ENCODE measurements at places on chromosomes 2 and 18.

DNA sequence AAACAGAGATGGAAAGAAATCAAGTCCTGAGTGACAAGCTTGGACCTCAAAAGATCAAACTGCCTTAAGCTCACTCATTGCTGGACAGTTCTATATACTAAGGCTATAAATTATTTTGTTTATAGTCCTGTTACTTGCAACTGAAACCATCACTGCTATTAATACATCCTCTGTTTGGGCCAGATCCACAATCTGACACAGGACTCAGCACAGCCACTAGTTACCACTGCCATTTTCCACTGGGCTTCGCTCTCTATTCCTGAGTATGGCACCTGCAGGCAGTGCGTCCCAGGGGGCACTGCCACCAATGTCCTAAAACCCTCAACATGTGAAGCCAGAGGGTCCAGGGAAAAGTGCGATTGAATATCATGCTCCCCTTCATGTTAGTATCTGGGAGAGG is 52.3 kb downstream of the CYP26B1 start:
- DNase-seq, result no peak

DNA sequence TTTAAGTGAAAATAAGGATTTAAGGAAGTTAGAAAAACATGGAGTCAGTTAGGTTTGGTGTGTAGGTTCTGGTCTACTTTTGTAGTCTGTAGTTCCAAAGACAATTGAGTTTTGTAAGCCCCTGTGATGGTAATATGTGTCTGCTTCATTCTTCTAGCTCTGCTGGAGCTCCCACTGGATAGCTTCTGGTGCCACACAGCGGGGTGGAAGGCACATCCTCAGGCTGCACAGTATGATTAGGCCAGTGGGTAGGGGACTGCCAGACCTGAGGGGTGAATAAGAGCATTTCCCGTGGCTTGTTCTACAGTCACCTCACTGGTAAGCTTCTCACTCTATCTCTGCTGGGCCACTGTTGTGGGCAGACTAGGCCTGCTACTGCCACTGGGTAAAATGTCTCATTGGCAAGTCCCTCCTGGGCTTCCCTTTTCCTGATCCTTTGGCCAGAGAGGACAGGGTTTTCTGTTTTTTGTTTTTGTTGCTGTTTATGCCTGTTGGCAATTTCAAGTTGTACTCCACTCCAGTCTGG is 44.5 kb downstream of the TMEM131 start:
- no peak for DNase-seq

DNA sequence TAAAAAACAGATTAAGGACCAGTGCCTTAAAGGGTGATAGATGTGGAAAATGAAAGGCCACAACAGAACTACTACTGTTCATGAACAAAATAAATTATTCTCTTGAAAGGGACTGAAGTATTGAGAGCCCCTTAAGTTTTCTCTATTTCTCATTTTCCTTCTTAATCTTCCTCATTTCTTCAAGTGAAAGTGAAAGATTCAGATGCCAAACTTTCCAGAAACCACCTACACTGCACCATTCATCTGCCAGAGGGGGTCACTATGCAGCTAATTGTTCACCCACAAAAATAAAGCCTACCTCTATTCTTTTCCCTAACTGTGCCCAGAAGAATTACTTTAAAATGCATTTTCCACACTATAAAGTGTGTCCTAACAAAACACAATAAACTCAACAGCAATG is 140.1 kb downstream of the NR4A2 start:
- no peak for DNase-seq

DNA sequence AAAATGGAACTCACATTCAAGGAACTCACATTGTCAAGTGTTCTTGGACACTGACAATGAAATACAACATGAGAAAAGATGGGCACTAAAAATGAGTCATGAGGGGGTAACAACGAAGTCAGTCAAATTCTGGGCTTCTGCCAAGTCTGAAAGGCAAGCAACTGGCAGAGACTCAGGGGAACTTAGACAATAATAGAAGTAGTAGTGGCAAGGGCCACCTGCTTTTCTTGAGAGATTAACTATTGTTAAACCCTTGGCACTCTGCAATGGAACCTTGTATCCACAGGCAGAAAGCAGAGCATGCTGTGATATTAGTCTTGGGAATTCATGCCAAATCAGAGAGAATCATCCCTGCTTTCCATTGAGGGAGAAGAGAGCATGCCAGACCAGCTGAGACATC is 382.6 kb upstream of the CDH2 start:
- DNase-seq, result no peak

GRCh38 chr2:190105554-190105953 is 43.0 kb upstream of the MSTN start:
- no peak for DNase-seq

GRCh38 chr2:237968048-237968862 is 1.4 kb downstream of the UBE2F start:
- DNase-seq, result no peak

DNA sequence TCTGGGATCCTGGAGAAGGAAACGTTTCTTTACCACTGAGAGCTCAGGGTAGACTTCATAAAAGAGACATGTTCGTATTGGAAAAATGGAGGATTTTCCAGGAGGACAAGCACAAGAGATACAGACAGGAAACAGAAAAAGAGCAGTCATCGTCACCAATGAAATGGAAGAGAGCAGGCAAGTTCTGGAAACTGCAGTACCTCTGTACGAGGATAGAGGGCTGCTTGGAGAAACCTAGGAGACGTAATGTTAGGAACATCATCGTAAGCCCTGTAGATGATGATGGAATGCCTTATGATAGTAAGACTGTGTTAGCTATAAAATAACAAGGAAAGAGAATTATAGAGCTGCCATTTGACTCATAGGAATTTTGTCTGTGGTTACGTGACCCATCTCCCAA is 121.1 kb upstream of the KLHL14 start:
- no peak for DNase-seq

DNA sequence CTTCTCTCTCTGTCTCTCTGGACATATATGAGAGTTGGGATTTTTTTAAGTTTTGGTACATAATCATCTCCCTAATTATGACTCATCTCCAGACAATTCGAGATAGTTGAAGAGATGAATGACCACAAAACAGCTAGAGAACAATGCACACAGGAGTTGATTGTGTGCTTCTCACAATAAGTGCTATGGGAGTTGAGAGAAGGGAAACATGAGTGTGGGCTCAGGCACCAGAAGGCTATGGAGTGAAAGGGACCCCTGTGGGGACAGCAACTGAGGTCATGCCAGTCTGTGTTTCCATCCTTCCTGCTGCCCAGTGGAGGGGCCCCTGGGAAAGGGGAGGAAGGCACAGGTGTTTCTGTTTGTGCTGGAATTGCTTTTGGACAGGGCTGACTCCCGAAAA is 6.5 kb upstream of the YWHAQ start:
- no peak for DNase-seq

DNA sequence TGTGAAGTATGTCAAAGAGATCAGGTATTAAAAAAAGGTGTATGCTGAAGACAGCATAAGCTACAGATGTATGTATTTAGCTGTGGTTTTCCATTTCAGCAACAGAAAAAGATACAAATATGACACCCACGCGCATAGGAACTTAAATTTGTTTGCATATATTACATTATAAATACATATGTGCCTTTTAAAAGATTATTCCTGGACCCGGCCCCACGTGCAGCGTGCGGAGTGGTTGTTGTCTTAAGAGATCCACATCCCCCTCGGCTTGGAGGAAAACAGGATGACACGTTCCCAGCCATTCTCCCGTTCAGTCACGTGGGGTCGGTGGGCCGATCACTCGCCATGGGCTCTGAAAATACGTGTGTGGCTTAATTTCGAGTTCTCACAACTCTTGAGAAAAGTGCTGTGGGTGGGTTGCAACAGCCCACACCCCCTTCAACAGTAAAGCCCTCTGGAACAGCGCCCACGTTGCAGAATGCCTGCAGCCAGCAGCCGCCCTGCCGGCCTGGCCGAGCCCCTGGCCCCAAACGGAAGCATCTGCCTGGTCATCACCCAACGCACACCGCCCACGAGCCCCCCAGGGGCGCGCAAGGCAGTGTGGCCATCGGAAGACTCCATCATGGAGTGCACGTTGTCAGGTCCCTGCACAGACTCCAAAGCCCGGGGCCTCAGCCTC is 18.6 kb upstream of the KCNG2 start:
- no peak for DNase-seq

GRCh38 chr2:19757586-19757985 is 144.2 kb downstream of the TTC32 start:
- no peak for DNase-seq

DNA sequence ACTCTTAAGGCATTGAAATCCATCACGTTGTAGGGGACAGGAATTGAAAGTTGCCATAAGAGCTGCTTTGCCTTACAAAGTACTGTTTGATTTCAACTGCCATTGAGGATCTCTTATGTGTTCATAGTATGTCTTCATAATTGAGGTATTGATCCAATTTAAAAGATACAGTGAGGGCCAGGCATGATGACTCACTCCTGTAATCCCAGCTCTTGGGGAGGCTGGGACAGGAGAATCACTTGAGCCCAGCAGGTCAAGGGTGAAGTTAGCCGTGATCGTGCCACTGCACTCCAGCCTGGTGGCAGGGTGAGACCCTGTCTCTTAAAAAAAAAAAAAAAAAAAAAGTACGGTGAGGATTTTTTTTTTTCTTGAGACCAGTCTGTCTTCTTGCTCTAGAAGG is 91.7 kb upstream of the EML6 start:
- DNase-seq, result no peak

DNA sequence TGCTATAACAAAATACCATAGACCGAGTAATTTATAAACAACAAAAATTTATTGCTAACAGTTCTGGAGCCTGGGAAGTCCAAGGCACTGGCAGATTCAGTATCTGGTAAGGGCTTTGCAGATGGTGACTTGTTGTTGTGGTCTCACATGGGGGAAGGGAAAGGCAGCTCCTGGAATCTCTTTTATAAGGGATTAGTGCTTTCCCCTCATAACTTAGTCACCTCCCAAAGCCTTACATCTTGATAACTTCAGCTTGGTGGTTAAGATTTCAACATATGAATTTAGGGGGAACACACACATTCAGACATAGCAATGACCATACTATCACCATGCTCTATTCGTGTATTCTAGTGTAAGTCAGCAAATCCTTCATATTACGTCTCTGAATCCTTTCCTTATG is 447.6 kb upstream of the TCF4 start:
- no peak for DNase-seq

- no peak for DNase-seq
Measured at GRCh38 chr2:80737047-80737446, 432.5 kb upstream of the LRRTM1 start.

DNA sequence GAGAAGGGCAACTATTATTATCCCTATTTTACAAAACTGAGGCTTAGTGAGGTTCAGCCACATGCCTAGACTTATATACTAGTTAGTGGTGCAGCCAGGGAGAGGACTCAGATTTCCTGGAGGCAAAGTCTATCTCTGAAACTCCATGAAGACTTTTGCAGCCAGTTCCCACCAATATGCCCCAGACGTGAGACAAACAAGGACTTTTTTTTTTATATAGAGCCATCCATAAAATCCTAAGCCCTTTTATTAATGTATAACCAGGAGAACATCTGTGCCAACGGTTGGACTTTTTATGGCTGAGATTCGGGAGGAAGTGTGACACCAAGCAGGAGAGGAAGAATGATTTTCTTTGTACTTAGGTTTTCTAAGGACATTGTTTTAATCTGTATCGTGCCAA is 29.9 kb downstream of the LIPG start:
- no peak for DNase-seq
